NCI-H1092 treated with DMSO at 0.1 percent for 48 hours (cell line): ENCODE measurements at places on chromosomes 7 and 10.

DNA sequence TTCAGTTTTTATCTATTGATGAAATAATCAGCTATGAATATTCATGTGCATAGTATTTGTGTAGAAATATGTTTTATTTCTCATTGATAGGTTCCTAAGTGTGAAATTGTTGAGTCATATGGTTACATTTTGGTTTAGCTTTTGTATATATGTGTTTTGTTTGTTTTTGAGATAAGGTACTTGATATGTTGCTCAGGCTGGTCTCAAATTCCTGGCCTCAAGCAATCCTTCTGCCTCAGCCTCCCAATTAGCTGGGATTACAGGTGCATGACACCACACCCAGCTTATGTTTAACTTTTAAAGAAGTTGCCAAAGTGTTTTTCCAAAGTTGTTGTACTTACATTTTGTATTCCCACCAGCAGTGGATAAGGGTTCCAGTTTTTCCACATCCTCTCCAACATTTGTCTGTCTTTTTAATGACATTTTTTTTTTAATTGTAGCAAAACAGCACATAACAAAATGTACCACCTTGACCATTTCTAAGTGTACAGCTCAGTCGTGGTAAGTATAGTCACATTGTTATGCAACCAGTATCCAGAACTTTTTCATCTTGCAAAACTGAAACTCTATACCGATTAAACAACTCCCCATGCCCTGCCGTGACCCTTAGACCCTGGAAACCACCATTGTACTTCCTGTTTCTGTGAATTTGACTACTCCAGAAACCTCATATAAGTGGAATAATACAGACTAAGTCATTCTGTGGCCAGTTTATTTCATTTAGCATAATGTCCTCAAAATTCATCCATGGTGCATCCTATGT is 12.6 kb upstream of the UBE2D1 start:
- no peak for DNase-seq

- DNase-seq = no peak
Observed at GRCh38 chr7:135380351-135380750, 129.6 kb downstream of the CNOT4 start.

DNA sequence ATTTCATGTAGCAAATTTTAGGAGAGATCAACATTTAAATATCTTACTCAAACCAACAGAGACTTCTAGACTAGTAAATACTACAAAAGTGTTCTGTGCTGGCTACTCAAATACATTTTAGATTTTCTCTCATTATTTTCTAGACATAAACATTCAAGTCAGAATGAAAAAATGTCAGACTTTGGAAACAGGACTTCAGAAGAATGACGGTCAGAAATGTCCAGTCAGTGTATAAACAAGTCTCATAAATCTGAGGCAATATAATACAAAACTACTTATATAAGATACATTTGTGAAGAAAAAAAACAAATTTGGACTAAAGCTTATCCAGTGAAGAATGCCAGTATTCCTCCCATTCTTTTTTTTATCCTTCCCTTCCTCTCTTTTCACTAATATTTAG is 25.9 kb downstream of the RNLS start:
- DNase-seq = no peak

DNA sequence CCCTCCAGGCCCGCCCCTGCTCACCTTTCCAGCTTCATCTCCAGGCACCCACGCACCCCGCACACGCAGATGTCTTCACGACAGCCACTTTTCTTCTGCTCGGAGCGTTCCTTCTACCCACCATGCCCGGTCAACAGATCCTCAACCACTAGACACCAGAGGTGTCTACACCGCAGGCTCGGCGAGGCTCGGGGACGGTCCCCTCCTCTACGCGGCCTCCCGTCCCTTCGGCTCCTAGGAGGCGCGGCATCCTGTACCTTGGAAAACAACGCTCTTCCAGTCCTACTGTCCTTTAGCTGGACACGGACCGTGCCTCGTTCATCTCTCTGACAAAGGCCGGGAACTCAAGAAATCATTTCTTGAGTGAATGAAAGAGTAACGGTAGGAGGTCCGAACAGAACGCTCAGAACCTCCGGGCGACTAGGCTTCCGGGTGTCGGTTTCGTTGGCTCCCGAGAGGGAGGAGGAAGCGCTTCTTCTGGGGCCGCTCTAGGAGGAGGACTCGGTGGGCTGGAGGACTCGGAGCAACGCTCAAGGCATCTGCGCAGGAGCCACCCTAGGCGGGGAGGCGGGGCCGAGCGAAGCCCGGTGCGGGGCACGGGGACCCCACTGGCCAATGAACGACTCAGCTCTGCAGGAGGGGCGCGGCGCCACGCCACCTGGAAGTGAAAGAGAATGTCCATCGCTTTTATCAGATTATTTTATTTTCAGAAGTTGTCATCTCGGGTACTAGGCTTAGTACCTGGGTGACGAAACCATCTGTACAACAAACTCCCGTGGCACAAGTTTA is 7.2 kb upstream of the FIS1 start:
- DNase-seq = peak; percentile 97

DNA sequence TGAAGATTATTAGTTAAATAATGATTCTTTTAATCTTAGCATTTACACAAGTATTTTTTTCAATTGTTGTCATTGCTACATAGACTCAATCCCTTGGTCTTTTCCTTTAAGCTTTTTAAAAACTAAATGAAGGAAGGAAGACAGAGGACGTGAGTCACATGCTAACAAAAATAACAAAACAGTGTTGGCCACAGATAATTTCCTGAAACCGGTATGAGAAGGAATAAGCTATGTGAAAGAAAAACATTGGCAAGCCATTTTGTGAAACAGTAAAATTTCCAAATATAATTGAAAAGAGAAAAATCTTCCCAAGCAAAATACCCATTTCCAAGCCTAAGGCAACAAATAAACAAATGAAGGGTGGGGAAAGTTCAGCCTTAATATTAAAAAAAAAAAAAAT is 223.0 kb downstream of the AHR start:
- DNase-seq = no peak

GRCh38 chr7:151061213-151062110 is 2.1 kb downstream of the SLC4A2 start:
- no peak for DNase-seq

DNA sequence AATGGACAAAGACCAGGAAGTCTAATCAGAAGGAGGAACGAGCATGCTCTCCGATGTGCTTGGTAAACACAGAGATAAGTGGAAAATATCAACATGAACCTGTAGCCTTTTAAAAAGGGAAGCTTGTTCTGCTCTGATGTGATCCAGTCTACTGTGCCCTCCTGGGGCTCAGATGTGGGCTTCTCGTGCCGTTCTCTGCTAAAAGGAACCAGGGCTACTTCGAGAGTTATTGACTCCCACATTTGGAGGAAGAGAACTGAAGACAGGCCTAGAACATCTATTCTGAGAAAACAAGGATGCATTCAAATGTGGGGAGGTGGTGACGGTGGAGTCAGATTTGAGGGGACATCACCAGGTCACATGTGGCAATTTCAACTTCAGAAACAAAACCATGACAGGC is 325.4 kb downstream of the GLRX3 start:
- DNase-seq = no peak

GRCh38 chr7:129134356-129134987 is 10.0 kb upstream of the TSPAN33 start:
- DNase-seq = no peak
